T-cell (primary cell): ENCODE measurements at places on chromosomes 16 and 17. TPM values are rescaled to one million over a fixed set of nuclear protein-coding genes. Genes with fewer than 3 reads are reported as not detected.

DNA sequence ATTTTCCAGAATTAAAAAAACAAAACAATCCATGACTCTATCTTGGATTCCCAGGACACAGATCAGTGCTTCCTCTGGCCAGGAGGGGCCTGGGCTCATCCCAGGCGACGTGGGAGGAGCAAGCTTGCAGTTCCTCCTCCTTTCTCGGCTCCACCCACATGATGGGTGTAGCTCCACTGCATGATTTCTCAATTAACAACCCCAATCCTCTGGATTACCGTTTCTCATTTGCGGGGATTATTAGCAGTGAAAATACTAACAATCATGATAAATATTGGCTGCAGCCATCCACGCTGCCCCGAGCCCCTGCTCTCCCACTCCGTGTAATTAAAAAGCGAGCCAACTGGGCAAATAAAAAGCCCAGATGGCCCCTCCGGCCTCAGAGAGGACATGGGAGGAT lies 46.4 kb upstream of the SDK2 start:
- DNase-seq: no peak

DNA sequence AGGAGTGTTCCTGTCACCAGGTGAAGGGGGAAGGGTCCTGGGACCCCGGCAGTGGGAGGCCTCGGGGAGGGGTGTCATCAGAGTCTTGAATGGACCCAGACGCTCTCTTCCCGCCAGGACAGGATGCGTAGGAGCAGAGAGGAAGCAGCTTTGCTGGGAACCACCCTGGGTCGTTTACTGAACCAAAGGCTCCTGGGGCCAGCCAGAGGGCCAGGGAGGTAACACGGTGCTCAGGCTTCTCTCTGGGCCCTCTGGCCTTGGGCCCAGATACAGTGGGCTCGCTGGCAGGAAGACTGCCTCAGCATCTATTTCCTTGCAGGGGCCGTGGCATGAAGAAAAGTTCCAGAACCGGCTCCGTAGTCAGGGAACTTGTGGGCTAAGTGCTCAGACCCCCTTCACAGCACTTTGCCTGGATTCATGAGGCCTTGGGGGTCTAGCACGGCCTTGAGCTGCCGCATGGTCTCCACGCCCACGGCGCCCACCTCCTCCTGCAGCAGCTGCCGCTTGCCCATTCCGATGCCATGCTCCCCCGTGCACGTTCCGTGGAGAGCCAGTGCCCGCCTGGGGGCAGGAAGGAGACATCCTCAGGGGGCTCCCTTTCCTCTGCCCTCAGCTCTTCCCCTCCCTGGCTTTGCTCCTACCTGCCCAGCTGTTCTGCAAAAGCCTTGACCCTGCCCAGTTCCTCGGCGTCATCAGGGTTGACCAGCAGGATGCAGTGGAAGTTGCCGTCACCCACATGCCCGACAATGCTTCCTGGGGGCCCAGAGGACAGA lies 4.4 kb downstream of the LDHD start:
- DNase-seq: no peak

DNA sequence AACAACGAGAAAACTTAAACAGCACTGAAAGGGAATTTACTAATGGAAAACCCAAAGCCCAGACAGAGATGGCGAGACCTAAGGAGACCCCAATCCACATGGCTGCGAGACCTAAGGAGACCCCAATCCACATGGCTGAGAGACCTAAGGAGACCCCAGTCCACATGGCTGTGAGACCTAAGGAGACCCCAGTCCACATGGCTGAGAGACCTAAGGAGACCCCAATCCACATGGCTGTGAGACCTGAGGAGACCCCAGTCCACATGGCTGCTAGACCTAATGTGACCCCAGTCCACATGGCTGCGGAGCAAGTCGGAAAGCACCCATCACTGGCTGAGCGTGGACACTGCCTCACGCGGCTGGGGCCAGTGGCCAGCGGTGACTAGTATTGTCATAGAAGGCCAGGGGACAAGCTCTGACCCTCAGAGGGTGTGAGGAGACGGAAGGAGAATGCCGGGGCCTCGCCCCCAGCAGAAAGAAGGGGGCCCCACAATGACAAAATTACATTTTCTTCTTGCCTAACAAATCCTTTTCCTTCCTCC lies 241.8 kb downstream of the C16orf95 start:
- DNase-seq: no peak

The ATXN1L gene
- total RNA-seq: 44.0 TPM

- no peak for DNase-seq
Observed at GRCh38 chr17:74521701-74522201, 9.5 kb downstream of the CD300LB start.

DNA sequence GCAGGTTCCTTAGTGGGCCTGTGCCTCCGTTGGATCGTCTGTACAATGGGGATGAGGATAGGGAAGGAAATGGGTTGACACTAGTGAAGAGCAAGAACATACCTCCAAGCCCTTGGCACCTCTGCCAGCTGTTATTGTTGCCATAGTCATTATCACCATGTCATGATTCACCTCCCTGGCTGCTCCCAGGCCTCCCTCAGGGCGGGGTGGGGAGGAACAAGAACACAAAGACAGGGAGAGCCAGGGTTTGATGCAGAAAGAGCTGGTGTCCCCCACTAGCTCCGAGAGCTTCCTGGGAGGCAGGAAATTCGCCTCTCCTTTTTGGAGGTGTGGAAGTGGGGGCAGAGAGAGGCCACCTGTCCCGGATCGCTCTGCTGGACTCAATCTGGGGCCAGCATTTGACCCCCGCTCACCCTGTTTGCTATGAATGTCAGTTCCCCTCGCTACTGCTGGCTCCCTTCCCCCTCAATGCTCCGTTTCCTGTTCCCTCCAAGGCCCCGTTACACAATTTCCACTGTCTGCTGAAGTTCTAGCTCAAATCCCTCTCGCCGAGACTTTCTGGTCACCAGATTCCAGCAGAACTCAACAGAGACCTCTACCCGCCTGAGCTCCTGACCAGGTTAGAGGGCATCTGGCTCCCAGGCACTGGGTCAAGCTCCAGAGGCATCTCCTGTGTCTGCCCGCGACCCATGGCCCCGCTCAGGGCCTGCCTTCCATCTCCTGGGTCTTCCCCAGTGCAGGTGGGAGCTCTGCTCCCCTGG lies 9.1 kb downstream of the TIMP2 start:
- no peak for DNase-seq

DNA sequence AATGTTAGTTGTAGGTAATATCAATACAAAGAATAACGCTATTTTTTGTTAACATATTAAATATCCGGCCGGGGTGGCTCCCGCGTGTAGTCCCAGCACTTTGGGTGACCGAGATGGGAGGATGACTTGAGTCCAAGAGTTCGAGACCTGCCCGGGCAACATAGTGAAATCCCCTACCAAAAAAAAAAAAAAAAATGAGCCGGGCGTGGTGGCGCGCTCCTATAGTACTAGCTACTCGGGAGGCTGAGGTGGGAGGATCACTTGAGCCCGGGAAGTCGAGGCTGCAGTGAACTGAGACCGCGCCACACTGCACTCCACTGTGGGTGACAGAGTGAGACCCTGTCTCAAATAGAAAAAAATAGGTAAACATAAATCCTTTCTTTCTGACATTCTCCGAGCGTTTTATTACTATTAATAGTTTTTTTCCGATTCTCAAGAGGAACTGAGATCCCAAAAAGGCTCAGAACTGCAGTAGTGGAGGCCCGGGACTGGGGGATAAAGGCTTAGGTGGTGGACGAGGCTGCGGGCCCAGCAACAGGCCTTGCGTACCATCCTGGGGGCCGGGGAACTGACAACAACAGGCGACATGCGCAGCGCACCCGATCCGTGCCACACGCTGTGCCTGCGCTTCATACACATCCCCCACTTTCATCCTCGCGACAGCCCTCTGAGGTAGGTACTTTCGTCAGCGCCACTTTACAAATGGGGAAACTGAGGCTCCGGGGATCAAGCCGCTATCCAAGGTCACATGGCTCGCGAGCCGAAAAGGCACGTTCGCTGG lies 919 bp downstream of the N4BP1 start:
- no peak for DNase-seq

DNA sequence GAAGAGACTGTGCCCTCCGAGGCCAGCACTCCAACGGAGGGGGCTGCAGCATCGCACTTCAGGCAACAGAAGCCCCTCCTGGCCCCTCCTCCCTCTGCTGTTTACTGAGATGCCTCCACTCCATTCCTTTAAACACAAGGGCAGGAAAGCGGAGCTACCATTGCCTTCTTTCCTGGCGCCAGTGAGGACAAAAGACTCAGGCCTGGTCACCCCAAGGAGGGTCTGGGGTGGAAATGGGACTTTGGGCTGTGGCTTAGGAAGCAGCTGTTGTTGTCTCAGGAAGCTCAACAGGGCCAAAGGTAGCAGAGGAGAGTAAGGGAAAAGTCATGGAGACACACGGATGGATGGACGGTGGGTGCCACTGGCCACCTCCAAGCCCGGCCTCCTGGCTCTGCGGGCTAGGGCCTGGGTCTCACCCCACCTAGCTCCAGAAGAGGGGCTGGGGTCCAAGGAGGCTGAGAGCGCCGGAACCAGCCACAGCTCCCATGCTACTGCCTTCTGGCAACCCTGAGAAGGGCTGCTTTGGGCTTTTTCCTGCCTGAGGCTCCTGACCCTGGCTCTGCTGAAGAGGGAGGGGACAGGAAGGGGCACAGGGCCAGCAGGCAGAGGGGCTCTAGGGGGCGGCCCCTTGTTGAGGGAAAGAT lies 11.1 kb downstream of the CD300LG start:
- no peak for DNase-seq

- DNase-seq: no peak
Observed at GRCh38 chr16:10870808-10871156, 6.2 kb upstream of the CIITA start.

GRCh38 chr17:56260376-56261002 lies 107.2 kb downstream of the ANKFN1 start:
- DNase-seq: no peak

- no peak for DNase-seq
Observed at GRCh38 chr16:70767377-70768202, 33.4 kb downstream of the VAC14 start.

DNA sequence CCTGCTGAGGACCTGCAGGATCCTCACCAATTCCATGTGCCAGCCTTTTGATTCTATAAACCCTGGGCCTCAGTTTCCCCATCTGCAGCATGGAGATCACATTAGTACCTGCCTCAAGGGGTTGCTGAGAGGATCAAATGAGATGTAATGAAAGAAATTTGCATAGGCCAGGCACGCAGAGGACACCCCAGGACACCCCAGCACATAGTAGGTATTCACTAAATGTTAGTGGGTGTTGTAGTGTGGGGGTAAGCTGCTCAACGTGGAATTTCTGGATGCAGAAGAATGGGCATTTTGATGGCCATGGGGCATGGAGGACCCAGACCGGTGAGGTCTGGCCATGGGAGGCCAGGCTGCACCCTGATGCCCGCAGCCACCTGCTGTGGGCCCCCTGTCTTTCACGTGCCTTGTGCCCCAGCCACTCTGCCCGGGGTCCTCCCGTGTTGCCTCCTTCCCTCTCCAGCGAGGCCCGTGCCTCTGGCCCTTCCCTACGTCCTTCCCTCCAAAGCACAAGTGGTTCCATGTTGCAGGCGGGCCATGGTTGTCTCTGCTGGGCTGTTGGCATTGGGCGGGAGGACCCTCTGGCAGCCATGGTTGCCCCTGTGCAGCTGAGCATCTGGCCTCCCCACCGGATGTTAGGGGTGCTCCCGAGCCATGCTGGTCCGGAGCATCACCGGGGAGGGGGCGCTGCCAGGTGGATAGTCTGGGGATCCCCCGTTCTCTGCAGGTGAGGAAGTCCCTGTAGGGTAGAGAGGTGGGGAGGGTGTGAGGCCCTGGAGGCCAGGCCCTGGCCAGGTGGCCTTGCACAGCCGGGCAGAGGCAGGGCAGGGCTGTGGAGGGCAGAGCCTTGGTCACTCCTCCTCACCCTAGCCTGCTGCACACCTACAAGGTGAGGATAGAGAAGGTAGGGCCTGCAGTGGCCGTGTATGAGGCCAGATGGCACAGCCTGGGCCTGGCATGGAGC lies 8.6 kb downstream of the MAP2K3 start:
- no peak for DNase-seq

- DNase-seq: no peak
Observed at GRCh38 chr17:2691965-2692780, 19.4 kb downstream of the CLUH start.

GRCh38 chr16:1687427-1688316 lies 9.6 kb downstream of the JPT2 start:
- DNase-seq: no peak

The AATK gene
- 0.73 TPM for total RNA-seq

DNA sequence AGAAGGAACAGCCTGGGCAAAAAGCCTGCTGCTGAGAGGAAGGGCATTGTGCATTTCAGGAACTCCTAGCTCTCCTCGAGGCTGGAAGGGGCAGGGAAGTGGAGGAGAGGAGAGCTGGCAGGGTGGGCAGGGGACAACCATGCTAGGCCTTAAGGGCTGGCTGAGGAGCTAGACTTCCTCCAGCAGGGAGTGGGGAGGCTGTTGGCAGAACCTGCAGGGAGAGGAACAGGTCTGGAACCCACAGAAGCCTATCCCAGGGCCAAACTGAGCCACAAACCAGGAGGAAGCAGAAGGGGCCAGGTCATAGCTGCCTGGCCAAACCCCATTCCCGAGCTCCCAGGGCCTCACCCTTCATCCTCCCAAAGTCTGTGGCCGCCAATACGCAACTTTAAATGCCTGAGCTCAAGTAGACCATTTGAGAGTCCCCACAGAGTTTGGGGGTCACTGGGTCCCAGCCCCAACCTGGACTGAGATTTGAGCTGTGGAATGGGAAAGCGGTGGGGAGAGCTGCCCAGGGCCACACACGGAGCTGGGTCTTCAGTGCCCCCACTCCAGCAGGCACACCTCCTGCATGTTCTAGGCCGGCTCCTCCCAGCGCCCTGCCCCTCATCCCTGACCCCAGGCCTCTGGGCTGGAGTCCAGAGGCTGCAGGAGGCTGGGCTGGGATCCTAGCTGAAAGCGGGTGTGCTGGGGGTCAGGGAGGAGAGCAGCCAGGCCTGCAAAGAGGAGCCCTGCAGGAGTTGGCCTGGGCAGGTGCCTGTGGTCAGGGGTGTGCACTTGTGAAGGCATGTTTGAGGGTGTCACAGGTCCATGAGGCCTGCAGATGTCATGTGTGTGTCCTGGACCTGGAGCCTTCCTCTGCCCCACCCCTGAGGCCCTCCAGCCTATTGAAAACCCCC lies 4.5 kb downstream of the CDH5 start:
- DNase-seq: no peak

The HBA1 gene
- not detected for total RNA-seq
